CD4-positive, alpha-beta T cell treated with Interleukin-17A for 1 hour (primary cell): ENCODE measurements at places on chromosomes 4 and X.

DNA sequence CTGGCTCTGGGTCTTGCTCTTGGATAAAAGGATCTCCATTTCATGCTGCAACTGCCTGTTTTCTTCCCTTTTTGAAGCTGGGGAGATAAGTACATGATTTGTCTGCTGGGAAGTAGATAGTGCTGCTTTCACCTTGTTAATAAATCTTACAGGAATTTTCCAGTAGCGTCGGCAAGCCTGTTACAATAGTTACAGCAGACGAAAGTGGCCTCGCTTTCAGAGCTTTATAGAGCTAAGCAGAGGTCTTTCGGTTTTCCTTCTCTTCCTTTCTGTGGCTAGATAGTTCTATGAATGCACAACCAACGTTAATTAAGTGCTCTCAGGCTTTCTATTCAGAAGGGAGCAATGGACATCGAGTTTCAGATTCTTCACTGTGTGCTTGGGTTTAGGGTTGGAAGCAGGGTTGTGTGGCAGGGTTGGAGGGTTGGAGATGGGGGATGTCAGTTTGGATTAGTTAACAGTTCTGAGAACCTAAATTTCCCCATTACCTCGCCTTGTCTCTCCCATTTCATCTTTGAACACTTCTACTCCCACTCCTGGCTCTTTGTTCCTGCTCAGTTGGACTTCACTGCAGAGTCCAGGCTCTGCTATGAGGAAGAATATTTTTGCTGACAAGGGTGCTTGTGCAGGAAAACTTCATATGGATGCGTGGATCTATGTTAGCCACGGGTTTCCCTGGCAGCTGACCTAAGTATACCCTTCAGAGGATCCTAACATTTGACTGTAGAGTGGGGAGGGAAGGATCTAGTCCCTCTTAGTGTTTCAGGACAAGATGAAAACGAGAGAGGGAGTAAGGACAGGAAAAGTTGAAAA, 237.9 kb downstream of the ARHGAP10 start:
- DNase-seq, result no peak

GRCh38 chr4:169238445-169238844, 32.3 kb downstream of the SH3RF1 start:
- no peak for DNase-seq

DNA sequence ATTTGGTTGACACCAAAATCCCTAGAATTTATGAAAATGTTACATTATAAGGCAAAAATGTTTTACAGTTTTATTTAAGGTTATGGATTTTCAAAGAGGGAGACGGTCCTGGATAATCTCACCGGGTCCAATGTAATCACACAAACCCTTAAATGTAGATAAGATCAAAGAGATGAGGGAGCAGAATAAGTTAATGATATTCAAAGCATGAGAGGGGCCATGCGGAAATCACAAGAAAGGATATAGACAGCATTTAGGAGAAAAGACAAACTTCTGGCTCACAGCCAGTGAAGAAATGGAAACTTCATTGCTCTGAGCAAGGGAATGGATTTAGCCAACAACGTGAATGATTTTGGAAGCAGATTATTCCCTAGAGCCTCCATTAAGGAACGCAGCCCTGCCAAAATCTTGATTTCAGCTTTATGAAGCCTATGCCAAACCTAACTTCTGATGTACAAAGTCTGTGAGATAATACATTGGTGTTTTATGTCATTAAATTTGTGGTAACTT, 684.4 kb upstream of the GNPDA2 start:
- DNase-seq, result no peak

GRCh38 chr4:23890369-23891063, 669 bp upstream of the PPARGC1A start:
- no peak for DNase-seq

- no peak for DNase-seq
These were observed 383.3 kb upstream of the ZFP42 start for GRCh38 chr4:187612301-187612700.
